ENCODE measurements at places on chromosomes 11 and 22.
A peak's percentile ranks its signal among the peaks of the same experiment; 100 is the strongest.

DNA sequence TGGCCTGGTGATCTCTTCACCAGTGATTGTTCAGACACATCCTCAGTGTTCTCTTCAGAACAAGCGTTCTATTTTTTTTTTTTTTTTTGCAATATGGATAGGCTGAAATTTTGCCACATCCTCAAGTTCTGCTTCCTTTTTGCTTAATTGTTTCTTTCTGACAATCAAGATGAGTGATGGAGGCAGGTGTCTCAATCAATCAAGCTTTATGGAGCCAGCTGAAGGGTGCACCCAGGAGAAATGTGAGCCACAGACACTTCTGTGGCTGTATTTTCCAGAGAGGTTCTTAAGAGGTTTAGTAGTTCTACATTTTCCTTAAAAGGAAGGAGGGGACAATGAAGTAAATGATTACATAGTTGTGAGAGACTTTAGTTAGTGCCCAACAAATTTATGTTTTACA is 43.9 kb upstream of the ASPHD2 start:
- no peak for DNase-seq

DNA sequence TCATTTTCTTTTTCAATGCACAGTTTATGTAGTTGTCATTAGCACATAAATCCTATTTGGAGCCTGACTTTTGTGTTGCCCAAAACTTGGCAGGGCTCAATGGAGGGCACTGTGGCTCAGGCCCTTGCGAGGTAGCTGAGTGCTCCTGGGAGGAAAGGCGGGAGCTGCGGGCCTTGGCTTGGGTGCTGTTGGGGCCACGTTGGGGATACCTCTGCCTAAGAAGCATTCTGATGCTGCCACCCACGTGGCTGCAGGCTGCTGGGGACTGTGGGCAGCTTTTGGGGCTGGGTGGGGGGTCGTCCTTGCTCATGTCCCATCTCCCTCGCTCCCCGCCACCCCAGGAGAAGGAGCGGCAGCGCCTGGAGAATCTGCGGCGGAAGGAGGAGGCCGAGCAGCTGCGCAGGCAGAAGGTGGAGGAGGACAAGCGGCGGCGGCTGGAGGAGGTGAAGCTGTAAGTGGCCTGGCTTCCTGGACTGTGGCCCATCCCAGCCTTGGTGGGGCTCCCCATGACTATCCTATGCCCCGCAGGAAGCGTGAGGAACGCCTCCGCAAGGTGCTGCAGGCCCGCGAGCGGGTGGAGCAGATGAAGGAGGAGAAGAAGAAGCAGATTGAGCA is 20.9 kb downstream of the INCENP start:
- DNase-seq: no peak

DNA sequence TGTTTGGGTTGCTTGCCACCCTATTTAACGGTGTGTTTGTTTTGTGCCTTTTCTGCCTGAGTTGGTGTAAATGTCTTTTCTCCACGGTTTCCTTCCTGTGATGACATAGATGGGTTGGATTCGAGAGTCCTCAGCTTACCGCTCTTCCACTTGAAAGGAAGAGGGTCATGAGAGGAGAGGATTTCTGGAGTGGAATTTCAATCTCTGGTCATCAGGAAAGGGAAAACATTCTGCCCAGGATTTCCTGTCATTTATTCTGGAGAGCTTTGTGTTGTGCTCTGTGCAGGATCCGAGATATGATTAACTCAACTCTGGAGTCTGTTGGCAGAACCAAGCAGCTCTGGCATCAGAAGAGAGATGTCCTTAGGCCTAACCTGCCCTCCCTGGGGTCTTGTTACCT is 605.2 kb downstream of the NTM start:
- peak; percentile 44 for DNase-seq

- DNase-seq: no peak
These were observed 723 bp upstream of the SCUBE1 start for GRCh38 chr22:43343670-43344519.

DNA sequence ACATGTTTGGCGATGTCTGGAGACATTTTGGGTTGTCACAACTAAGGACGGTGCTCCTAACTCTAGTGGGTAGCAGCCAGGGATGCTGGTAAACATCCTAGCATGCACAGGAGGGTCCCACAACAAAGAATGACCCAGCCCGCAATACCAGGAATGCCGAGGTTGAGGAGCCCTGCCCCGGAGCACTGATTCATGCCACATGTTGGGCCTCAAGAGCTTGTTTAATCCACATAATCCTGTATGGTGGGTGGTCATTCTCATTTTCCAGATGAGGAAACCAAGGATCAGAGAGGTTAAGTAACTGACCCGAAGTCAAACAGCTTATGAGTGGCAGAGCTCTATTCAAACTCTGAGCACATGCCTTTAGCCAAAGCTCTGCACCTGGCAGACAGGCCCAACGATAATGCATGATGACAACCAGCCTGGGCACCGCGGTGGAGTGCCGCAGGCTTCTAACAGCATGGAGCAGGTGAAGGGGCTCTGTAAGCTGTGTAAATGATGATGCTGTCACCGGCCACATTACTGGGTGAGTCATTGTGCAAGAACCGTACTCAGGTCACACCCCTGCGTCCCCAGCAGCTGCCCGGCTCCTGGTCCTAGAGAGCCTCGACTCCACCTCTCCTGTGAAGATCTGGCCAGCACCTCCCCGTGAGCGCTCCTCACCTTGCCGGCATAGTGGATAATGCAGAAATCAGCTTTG is 58.6 kb downstream of the APOL1 start:
- DNase-seq: no peak

GRCh38 chr11:110076371-110076965 is 16.7 kb upstream of the ZC3H12C start:
- no peak for DNase-seq

DNA sequence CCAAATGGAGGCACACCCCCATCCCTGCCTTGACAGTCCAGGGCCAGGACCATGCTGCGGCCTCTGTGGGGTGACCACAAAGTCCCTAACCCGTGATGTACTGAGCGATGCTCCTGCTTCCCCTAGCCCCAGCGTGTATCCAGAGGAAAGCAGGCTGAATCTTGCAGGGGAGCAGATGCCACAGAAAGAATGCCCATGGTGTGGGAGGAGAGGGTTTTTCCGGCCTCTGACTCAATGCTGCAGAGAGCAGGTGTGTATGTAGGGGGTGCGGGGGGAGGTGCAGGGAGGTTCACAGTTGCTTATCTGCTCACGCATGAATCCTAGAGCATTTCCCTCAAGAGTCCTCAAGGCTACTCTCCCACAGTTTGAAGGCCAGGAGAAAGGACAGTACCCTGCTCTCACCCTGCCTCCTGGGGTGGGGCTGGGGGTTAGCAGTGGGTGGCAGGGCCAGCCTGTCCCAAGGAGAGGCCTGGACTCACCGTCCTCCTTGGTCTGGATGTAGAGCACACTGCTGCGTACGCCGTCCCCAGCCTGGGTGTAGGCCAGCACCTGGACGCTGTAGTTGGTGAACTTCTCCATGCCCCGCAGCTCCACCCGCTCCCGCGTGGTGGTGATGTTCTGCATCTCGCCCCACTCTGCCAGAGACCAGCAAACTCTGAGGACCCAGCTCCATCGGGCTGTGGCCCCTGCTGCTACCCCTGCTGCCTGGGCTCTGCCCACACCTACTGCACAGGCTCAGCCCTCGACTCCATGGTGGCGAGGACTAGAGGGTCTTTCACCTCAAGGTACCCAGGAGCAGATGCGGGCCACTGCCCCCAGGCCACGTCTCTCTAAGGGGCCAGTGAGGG is 130.8 kb downstream of the CEP164 start:
- DNase-seq: peak; percentile 85

DNA sequence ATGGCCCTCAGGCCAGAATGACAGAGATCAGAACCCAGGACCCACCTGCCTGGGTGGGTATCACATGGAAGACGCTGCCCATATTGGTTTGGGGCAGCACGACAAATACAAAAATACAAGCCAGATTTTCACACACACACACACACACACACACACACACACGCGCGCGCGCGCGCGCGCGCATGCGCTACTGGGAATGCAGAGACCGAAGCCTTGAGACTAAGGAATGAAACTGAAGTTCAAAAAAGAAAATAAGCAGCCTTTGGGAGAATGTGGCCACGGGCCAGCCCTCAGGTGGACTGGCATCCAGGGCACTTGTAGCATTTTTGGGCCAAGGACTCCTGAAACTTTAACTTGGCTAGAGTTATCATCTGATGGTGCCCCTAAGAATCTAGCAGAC is 21.3 kb upstream of the NUP50 start:
- DNase-seq: no peak

DNA sequence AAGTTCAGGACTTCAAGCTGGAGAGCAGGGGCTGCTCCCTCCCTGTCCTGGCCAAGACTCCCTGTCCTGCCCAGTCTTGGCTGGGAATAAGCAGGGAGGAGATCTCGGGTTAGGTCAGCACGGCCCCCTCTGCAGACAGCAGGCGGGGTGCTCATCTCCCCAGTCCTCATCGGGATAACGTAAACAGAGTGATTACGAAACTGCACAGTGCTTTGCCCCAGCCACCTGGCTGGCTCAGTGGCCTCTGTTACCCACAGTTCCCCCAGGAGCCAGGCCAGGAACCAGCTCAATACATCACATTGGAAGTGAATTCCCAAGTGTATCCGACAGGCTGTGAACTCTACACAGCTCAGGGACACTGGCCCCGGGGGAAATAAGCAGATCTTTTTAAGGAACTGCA is 42.7 kb upstream of the KCNJ11 start:
- no peak for DNase-seq

GRCh38 chr11:6900327-6900999 is 8.2 kb upstream of the OR2D2 start:
- DNase-seq: no peak

DNA sequence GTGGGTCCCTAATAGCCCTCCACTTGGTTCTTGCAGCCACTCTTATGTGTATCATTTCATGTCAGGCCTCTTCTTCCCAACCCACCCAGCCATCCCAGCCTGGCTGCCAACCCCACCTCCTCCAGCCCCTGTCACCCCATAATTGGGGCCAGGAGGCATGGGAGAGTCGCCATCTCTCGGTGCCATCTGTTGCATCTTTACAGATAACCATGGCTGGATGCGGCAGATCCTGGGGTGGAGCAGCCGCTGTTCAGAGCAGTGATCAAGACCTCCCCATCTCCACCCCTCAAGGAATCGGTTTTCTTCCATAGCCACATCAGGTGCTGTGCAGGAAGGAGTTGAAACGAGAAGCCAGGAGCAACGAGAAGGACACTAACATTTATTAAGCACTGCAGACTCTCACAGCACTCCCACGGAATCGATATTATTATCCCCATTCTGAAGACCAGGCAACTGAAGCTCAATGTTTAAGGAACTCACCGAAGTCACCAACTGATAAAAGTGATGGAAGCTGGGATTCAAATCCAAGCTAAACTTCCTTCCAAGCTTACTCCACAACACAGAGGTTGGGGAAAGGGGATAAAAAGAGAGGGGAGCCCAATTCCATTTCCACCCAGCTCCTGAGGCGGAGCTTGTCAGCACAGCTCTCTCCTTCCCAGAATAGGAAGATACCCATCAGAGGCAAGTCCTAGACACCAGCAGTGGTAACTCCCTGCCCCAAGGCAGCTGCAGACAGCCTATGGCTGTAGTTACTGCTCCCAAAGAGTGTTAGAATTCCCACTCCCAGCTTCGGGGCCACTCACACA is 2.7 kb downstream of the SLC43A1 start:
- no peak for DNase-seq

GRCh38 chr22:38413085-38414008 is 41.7 kb downstream of the KCNJ4 start:
- DNase-seq: peak; percentile 23

- DNase-seq: no peak
These were observed 19.2 kb upstream of the KDM2A start for GRCh38 chr11:67099831-67100324.

GRCh38 chr22:44822534-44822933 is 70.2 kb downstream of the ARHGAP8 start:
- DNase-seq: no peak

- no peak for DNase-seq
These were observed 998.1 kb downstream of the DLG2 start for GRCh38 chr11:84628871-84629620.

DNA sequence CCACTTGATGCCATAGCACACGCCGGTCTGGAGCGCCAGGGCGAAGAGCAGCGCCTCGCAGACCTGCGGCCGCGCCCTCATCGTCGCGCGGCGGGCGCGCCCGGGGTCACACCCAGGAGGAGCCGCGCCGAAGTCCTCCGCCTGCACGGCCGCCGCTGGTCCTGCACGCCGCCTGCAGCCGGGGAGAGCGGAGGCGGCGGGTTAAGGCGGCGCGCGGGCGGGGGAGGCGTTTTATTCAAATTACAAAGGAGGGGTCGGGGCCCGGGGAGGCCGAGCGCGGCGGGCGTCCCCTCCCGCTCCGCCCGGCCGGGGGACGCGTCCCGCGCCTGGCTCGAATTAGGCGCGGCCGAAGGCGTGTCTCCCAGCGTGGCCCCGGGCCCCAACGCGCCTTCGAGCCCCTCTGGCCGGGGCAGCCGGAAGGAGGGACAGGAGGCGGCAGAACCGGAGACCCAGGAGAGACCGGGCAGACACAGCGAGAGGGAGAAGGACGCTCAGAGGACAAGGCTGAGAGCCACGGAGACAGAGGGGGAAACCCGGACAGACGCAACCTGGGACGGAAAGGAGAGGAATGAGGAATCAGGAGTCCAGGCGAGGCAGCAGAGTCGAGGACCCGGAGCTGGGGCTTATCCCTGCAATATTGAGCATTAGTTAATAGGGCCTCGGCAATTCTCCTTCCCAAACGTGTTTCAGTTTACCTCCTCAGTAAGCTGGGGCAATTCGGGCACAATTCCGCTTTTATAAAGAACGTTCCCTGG is at the start of gene WNT11:
WNT11 (minus strand) TSS at position 176 of the 755 bp plus-strand sequence; CDS start at position 81, 95 bp downstream.
- peak; percentile 46 for DNase-seq

DNA sequence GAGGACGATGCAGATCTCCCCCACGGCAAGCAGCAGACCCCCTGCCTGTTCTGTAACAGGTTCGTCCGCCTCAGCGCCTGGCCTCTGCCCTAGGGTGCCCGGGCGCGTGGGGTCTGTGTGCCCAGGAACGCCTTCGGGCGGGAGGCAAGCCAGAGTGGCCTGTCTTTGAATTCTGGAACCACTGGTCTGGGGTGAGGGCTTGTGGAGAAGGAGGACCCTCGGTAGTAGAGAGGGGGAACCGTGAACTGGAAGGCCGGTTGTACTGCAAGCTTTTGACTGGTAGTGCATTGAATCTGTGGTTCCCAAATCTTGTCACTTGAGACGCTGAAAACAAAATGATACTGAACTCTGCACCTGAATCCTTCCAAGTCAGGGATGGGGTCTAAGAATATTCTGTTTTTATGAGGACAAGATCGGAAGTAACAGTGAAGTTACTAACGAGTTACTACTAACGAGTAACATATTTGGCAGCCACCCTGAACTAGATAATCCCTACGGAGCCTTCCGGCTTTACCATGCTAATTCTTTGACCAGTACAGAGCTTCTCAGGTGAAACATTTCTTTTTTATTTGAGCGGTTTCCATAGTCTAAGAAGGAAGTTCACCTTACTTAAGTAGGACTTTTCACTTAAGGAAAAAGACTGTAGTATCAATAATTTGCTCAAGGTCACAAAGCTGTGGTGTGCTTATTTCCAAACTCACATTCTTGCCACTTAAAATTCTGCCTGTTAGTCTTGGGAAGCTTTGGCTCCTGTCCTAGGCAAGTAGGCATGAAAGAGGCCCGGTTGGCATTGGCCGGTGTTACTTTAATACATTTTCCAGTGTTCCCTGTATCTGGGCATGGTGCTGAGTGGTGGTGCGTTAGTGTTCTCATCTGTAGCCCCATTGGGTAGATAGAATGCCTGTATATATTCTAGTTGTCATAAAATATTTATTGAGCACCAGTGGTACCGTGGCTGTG is 860 bp downstream of the PRMT3 start:
- DNase-seq: peak; percentile 18

Data from NCI-H510A treated with DMSO at 0.1 percent for 48 hours (cell line).